ENCODE measurements at places on chromosomes 1 and 21.
A peak's percentile ranks its signal among the peaks of the same experiment; 100 is the strongest.

GRCh38 chr1:147201276-147201675 is 23.9 kb downstream of the FMO5 start:
- no peak for DNase-seq

DNA sequence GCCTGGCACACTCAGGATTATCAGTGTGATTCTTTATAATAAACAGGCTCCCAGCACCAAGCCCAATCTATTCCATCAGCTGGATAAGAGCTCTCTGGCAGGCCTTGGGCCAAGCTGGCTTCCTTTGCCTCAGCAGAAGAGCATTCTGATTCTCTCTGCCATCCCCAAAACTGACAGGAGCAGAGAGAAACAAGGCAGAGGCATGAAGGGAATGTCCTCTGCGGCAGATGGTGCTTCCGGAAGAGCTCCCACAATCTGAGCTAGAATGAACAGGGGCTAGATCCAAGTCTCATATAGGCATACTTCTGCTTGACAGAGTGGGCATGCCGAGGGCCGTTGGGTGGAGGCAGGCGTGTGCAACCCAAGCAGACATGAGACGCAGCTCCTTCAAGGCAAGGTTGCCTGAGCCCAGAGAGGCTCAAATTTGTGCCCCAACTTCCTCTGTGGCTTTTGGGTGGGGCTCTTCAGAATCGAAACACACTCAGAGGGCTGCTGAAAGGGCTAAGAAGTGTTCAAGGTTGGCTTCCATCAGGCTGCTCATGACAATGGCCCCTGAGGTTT is 4.0 kb downstream of the CAPN2 start:
- DNase-seq, result no peak

GRCh38 chr1:13664451-13664850 is 35.5 kb upstream of the PRDM2 start:
- DNase-seq, result no peak

GRCh38 chr21:46130831-46131587 is 24.4 kb downstream of the FTCD start:
- peak; percentile 81 for DNase-seq

GRCh38 chr1:48817505-48818114 is 40.9 kb upstream of the BEND5 start:
- peak; percentile 86 for DNase-seq

DNA sequence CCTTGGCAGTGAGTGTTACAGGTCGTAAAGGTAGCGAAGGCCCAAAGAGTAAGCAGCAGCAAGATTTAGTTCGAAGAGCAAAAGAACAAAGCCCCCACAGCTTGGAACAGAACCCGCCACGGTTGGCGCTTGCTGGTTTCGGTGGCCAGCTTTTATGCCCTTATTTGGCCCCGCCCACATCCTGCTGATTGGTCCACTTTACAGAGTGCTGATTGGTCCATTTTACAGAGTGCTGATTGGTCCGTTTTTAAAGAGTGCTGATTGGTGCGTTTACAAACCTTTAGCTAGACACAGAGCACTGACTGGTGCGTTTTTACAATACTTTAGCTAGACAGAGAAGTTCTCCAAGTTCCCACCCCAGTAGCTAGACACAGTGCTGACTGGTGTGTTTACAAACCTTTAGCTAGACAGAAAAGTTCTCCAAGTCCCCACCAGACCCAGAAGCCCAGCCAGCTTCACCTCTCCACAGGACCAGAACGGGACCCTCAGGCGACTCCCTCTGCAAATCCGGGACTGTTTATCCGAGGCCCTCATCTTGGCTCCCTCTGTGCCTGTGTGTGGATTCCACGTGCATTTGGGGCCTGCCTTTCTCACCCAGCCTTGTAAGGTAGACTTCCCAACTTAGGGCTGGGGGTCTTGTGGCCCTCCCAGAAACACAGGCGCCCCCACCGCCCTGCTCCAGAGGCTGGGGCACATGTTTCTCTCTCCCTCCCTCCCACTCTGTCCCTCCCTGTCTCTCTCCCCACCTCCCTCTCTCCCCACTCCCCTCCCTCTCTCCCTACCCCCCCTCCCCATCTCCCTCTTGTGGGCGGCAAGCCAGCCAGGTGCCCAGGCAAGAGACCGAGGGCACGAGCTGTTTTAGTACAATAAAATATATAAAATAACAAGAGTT is 12.6 kb downstream of the FTCD start:
- DNase-seq, result no peak

GRCh38 chr1:211285196-211285595 is 26.0 kb downstream of the RCOR3 start:
- DNase-seq, result no peak

DNA sequence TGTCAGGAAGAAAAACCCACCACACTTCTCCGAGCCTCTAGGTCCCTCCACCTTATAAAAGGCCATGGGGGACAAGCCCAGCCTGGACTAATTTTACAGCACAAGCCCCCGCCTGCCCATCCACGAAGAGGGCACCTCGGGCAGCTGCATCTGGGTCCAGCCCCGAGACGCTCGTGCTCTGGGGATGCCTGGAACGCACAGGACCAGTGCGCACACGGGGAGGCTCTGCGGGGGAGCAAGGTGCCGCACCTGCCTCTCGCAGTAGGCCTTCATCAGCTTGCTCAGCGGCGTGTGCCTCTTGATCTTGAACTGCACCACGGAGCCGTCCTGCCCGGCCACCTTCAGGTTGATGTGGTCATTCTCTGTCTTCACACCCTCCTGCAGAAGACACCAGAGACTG is 4.1 kb downstream of the SUMO3 start:
- DNase-seq, result no peak
